ENCODE measurements at places on chromosomes 5 and 9.

DNA sequence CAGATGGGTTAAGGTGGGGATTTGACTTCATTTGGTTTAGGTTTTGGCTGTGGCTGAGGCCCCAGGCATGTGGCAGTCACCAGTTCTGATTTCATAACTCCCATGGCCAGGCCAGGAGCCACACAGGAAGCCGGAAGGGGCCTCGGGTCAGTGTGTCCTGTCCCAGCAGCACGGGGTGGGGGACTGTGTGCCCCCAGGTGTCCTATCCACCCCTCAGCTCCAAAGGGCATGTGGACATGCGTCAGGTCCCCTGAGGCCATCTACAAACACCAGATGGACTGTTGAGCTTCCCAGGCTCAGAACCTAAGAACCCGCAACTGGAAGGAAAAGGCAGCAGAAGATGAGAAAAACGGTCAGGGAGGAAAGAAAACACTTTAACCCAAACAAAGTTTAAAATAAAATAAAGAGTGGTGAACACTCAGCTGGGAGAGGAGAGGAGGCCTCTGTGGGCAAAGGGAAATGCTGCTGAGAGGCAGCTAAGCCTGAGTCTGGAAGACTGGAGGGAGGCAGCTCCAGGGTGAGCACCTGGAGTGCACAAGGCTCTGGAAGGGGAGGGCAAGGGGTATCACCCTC lies 260.8 kb downstream of the AUH start:
- DNase-seq, result no peak

- no peak for DNase-seq
These were observed 16.0 kb downstream of the TLE1 start for GRCh38 chr9:81673310-81673709.

- no peak for DNase-seq
These were observed 201.2 kb downstream of the EBF1 start for GRCh38 chr5:158898185-158899177.

GRCh38 chr9:135388530-135388929 lies 91.1 kb upstream of the PPP1R26 start:
- no peak for DNase-seq

DNA sequence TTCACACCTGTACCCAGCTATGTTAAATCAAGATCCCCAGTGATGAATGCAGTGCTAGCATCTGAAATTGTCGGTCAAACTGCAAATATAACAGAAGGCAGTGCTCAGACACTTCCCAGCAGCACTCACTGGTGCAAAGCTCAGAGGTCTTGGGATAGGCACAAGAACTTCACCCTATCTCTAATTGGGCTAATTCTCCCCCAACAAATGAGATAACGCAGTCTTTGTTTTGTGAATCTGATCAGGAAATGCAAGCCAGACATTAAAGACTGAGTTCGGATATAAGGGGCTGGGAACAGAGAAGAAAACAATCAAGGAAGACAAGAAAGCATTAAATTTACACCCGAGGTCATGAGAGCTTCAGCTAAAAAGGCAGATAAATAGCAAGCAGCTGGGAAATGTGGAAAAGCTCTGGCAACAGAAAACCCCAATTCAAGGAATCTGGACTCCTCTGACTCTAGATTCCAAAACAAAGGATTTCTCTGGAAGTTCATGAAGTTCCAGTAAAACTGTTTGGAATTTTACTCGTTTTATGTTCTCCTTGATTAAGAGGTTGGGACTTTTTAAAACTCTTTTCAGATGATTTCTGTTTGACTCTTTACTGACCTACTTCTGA lies 65.1 kb downstream of the GNA14 start:
- no peak for DNase-seq

DNA sequence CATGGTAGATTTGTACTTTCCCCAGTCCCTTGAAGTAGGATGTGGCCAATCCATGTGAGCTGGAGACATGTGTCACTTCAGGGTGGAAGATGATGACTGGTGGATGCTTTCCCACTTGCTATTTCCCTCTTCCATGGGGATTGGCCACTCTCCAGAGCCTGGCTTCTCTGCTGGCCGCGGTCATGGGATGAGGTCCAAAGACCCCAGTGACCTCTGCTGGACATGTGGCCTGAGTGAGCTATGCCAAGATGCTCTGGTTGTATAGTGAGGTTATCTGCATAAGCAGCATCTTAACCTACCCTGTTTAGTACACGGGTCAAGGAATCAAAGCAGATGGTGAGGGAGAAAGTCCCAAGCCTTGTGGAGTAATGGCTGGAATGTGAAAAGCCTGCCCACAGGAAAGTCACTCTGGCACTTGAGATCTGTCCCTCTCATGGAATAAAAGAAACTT lies 47.1 kb downstream of the SH3PXD2B start:
- no peak for DNase-seq

- DNase-seq, result no peak
These were observed 49.4 kb downstream of the SLC22A5 start for GRCh38 chr5:132418881-132419280.

- no peak for DNase-seq
These were observed 7.7 kb upstream of the C5orf47 start for GRCh38 chr5:173981185-173981761.

DNA sequence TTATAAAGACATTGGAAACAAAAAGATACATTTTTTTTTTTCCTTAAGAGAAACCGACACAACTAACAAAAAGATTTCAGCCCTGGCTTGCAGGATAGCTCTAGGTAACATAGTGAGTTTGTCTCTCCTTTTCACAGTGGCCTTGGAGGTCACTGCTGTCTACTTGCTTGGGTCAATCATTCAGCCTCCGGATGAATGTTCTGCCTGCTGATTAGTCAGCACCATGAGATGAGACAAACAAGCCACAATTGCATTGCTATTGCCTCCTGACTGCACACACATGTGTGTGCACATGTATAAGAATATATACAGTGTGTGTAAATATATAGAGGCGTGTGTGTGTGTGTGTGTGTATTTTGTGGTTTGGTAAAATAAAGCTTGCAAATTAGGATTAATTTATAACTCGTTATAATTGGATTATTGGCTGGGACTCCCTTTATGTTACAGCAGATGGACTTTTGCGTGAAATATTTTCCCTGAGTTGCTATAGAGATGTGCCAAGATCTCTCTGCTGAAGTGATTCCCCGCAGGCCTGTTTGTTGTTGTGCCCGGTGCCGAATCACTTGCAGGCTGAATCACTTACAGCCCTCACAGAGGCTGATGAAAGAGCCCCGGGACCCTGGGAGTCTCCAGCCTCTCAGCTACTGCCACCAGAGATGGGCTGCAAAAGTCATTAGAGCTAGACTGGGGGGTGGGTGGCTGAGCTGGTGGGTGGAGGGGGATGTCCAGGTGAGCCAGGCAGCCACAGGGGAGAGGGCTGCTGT lies 161.2 kb downstream of the FGF18 start:
- no peak for DNase-seq

DNA sequence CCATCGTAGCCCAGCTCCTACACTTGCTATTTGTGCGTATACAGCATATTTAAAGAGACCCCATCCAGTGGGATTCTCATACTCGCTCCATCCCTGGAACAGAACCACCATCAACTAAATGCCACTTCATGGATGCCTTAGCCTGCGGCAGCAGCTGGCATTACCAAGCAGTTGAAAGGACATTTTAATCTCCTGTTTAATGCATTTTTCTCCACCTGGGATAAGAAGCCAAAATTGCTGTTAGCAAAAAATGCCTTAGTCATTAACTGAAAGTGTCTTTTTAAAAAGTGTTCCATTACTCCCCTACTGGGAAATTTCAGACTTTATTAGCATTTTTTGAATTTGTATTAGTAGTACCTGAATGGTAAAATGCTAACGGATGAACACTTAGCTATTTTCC lies 662.6 kb upstream of the MEF2C start:
- no peak for DNase-seq

GRCh38 chr5:89072842-89073672 lies 190.1 kb upstream of the MEF2C start:
- no peak for DNase-seq

DNA sequence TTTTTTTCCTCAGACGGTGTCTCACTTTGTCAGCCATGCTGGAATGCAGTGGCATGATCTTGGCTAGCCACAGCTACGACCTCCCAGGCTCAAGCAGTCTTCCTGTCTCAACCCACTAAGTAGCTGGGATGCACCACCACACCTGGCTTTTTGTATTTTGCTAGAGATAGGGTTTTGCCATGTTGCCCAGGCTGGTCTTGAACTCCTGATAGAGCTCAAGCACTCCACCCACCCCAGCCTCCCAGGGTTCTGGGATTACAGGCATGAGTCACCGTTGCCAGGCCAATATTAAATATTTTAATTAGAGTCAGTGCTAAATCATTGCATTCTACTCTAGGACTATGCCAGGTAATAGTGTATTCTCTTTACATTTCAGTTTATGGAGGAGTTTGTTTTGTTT lies 41.5 kb downstream of the UBE2R2 start:
- DNase-seq, result no peak

DNA sequence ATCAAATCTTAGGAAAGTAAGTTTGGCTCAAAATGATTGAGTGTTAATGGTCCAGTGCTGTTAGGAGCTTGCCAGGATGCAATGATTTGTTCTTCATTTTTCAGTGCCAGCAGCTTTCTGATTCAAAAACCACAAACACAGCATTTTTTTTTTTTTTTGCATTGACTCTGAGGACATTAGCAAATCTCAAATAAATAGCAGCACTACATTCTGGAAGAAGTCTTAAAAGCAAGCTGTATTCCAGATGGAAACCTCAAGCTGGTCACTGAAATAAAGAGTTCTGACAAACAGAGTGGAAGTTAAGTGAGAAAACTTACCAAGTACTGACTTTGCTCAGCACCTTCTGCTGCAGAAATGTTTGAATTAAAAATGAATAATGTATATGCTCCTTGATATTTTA lies 1653.1 kb upstream of the CDH9 start:
- DNase-seq, result no peak

GRCh38 chr5:83003791-83004190 lies 73.4 kb downstream of the TMEM167A start:
- no peak for DNase-seq

DNA sequence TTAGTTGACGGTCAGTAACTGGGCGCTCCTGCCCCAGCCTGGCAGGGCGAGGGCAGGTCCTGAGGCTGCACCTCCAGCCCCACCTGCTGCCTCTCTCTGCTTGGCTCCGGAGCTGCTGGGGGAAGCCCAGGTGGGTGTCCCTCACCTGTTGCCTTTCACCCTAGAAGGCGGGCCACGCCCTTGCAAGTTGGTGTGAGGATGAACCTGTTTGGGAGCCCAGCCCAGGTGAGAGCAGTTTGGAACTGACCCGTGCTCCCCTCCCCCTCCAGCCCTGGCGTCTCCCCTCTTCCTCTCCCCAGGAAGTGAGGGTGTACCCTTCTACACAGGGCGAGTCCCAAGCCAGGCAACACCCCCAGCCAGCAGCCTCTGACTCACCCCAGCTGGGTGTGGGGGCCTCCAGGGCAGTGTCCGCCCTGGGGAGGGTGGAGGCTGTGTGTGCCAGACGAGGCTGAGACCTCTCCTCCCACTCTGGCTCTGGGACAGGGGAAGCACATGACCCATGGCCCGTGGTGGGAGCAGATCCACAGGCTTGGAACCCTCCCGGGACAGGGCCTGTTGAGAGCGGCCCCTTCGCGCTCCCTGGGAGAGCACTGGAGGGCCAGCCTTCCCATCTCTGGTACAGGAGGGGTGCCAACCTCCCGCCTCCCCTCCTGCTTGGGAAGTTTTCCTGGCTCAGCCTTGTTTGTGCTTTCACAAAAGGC lies 10.4 kb downstream of the LRRC8A start:
- no peak for DNase-seq

DNA sequence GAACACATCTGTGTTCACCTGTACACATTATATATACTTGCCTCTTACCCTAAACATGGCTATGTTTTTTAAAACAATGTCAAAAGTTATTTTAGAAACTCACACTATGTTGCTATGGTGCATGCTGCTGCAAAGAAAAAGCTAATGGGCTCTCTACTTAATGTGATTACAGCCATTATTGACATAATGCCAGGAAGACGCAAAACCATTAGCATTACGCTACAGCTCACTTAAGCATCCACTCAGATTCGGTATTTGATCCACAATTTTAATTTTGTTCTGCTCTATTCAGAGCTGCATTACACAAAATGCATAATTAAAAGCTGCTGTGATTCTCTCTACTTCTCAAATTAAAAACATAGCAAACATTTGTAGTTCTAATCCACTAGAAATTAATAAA lies 395.2 kb downstream of the BNC2 start:
- no peak for DNase-seq

GRCh38 chr5:158670201-158670600 lies 429.5 kb downstream of the EBF1 start:
- DNase-seq, result no peak

DNA sequence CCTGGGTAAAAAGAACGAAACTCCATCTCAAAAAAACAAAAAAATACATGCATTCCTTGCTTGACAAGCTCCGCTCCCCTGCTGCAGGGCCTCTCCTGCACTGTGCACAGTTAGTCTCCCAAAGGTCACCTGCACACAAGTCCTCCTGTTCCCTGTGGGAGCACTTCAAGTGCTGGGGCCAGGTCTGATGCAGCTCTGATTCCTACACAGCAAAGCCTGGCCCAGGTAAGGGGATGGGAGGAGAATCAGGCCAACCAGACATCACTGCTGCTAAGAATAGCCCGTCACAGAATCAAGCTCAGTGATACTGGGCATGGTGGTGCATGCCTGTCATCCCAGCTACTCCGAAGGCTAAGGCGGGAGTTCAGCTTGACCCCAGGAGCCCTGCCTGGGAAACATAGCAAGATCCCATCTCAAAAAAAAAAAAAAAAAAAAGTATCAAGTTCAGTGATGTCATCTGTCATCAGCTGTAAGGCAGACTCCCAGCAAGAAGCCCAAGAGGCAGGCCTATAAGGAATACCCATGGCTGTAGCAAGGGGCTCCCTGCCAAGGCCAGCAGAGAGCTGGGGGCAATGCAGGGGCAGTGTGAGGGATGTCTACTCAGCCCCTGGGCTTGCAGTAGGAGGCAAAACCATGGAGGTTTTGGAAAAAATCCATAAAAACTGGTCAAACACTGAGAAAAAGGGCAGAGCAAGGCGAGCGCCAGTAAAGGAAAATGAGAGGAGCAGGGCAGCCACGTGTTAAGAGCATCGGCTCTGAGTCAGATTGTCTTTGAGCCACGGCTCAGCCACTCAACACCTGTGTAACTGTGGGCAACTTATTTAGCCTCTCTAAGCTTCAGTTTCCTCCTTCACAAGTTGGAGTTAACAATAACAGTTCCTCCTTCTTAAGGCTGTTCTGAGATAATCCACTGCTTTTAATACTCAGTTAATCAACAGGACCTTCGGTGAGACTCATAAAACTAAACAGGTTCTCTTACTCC lies 3.2 kb downstream of the TPM2 start:
- no peak for DNase-seq

- DNase-seq, result no peak
These were observed 17.6 kb upstream of the HRH2 start for GRCh38 chr5:175640106-175640775.

GRCh38 chr5:94830520-94830919 lies 212.1 kb downstream of the SLF1 start:
- DNase-seq, result no peak

GRCh38 chr9:130670644-130671043 lies 6.2 kb downstream of the PRDM12 start:
- DNase-seq, result no peak

DNA sequence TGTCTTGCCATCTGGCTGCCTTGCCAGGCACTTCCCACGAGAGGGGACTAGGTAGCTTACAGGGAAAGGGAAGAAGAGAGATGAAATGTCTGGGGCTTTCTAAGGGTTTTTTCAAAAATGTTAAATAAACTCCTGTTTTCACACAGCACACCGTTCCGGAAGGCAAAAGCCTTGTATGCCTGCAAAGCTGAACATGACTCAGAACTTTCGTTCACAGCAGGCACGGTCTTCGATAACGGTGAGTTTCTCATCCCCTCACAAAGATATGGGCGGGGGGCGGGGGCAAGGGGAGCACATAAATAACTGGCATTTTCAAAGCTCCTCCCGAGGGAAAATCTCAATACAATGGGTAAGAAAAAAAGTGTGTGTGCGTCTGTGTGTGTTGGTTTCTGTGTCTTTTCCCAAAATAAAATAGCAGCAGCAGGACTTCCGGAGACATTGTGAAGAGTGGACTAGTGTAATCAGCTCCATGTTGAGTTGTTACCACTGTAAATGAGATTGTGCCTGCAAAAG lies 189.6 kb downstream of the NR3C1 start:
- no peak for DNase-seq

Data from NCI-H2081 treated with DMSO at 0.1 percent for 48 hours (cell line).